ENCODE measurements at places on chromosomes 3 and 15. TPM values are rescaled to one million over a fixed set of nuclear protein-coding genes. Genes with fewer than 3 reads are reported as not detected.

- DNase-seq = no peak
Measured at GRCh38 chr3:108065096-108065495, 25.7 kb downstream of the CD47 start.

DNA sequence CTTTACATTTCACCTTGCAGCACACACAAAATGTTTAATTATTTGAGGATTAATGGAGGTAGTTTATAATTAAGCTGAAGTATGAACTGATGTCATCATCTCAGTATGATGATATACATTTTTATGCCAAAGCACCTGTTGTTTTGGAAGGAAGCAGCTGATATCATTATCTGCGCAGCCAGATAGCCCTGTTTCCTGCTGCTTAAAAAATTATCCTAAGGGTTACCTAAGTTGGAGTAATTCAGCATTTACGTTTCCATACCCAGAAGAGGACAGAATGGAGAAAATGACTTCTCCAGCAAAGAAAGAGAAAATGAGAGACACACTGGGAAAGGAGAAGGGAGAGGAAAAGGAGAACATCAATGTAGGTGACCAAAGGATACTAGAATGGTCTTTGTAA lies 370.3 kb upstream of the PLSCR5 start:
- no peak for DNase-seq

The GOLGA8Q gene
- total RNA-seq = 2.6 TPM

The SPG21 gene
- 58.2 TPM for total RNA-seq

GRCh38 chr15:83983634-83984458 lies 251.7 kb upstream of the GOLGA6L4 start:
- DNase-seq = no peak

- DNase-seq = no peak
Measured at GRCh38 chr15:68404056-68404798, 27.7 kb downstream of the ITGA11 start.

DNA sequence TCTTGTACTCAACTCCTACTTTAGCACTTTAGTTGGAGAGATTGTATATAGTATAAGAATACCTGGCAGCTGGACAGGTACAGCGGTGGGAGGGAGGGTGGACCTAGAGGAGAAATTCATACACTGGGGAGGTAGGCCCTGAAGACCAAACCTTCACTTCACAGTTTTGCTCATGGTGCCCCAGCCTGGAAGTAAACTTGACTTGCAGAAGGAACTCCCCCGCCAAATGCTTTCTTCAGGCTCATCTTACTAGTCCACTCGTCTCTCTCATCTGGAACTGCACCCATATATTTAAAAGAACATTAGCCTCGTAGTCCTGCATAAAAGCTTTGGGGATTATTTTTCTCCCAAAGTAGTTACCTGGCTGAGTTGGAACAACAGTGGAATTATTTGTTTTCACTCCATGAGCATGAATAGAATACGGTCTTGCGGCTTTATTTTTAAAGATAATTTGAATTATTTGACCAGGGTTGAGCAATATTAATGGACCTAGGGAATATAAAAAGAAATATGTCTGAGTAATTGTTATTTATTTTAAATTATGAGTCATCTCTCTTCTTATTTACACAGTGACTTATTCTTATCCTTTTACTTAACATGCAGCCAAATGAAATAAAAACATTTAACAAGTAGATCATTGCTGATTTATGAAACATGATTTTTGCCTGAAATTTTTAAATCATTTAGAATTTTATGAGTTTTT lies 25.5 kb upstream of the CP start:
- no peak for DNase-seq

DNA sequence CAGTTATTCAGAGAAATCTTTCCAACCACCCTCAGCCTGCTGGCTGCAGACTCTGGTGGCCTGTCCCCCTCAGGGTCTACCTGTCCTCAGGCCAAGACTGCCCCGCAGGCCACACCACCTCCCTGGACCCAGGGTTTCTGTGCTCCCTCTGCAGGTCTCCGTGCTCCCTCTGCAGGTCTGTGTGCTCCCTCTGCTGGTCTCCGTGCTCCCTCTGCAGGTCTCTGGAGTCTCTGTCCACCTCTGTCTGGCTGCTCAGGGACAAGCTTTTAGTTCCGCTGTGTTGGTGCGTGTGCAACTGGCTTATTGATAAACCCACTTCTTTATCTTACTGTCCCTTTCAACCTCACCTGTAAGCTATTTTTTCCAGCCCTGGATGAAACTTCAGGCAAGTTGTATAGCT lies 30.1 kb downstream of the BDH1 start:
- no peak for DNase-seq

The FBXW12 gene
- total RNA-seq = not detected

The TLR9 gene
- 2.4 TPM for total RNA-seq

Measured in naive thymus-derived CD8-positive, alpha-beta T cell (primary cell).